ENCODE measurements at places on chromosomes 12 and 14.

DNA sequence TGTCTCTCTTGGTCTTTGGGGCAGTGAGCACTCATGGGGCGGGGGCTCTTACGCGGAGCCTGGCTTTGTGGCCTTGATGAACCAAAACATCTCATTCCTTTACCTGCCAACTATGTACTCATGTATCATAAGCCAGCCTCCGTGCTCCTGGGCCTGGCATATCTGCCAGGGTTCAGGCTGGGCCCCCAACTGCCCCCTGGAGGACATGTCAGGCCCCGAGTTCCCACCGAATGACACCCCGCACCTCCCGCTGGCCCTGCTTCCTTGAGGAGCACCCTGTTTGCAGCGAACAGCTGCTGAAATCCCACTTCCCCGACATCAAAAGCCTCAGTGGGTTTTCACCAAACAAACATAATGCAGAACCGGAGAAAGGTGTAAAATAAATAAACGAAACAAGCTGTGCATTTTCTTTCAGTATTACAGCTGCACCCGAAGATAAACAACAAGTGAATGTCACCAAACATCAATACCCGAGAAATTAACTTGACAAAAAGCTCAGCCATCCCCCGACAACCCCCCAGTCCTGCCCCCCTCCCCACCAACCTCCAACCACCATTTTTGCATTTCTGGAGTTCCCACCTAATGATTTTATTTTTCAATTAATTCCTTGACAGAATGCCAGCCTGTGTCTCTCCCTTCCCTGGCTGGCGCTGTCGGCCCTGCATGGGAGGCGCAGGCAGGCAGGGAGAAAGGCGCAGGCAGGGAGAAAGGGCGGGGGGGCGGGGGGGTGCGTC, 139.2 kb downstream of the RBM19 start:
- no peak for DNase-seq

- no peak for DNase-seq
Observed at GRCh38 chr12:111482462-111482861, 76.7 kb downstream of the SH2B3 start.

- DNase-seq: no peak
Observed at GRCh38 chr14:98937712-98938505, 334.1 kb downstream of the BCL11B start.

DNA sequence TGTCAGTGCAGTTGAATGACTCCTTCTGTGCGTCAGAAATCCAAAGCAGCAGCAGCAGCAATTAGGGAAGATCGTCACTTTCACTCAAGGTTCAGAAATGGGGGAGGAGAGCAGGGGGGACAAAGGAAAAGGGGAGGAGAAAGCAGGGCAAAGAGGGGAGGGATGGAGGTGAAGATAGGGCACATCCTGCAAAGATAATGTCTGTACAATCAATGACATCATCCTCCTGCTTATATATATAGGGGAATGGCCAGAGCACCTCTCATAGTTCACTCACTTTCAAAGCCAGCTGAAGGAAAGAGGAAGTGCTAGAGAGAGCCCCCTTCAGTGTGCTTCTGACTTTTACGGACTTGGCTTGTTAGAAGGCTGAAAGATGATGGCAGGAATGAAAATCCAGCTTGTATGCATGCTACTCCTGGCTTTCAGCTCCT, at the start of gene NTS:
TSS of gene NTS (plus strand) at position 265 of the 431 bp plus-strand sequence. CDS start at position 374, 109 bp downstream.
- DNase-seq: no peak

- DNase-seq: peak; percentile 28
Observed at GRCh38 chr14:102831163-102831804, 54.0 kb downstream of the TRAF3 start.

DNA sequence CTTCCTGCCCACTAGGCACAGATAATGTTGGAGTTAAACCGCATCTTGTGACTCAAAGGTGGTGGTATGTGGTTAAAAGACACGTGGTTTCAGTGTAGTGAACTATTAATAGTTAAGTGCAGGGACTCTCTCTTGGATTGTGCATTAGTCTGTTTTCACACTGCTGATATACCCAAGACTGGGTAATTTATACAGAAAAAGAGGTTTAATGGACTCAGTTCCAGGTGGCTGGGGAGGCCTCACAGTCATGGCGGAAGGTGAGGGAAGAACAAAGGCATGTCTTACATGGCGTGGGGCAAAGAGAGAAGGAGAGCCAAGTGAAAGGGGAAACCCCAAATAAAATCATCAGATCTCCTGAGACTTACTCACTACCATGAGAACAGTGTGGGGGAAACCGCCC, 362.3 kb downstream of the GLT1D1 start:
- no peak for DNase-seq

DNA sequence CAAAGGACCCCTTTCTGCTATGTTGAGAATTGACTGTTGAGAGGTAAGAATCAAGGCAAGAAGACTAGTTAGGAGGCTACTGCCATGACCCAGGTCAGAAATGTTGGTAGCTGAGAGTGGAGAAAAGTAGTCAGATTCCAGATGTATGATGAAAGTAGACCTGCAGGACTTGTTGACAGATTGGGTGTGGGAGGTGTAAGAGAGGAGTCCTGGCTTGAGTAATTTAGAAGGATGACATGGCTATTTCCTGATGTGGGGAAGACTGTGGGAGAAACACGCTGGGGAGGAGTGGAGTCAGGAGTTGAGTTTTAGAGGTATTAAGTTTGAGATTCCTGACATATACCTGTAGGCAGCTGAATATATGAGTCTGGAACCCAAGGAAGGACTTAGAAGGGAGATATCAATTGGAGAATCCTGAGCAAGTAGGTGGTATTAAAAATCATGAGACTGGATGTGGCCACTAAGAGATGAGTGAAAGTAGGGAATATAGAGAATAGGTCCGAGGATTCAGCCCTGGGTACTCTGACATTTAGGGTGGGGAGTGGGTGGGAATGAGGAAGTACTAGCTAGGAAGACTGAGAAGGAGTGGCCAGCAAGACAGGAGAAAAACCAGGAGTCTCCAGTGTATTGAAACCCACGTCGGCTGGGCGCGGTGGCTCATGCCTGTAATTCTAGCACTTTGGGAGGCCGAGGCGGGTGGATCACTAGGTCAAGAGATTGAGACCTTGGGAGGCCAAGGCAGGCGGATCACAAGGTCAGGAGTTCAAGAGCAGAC, 12.6 kb upstream of the DDX47 start:
- no peak for DNase-seq

GRCh38 chr12:106304001-106304421, 1.5 kb downstream of the TCP11L2 start:
- no peak for DNase-seq

DNA sequence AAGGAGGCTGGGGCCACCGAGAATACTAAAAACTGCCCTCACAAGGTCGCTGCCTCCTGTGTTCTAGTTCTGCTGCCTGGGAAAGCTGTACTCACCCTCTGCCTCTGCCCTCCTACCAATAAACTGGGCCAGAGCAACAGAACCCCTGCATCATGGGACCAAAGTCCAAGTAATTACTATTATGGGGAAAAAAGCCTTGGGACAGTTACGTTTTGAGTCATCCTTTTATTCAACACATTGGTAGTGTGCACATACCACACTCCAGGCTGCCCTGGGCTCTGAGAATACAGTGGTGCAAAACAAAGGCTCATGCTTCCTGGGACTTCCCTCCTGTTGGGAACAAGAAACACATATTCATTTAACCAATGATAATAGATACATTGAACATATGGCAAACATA, 49.0 kb downstream of the CACNA1C start:
- no peak for DNase-seq

GRCh38 chr12:57983146-57983857, 41.9 kb downstream of the ATP23 start:
- peak; percentile 26 for DNase-seq

DNA sequence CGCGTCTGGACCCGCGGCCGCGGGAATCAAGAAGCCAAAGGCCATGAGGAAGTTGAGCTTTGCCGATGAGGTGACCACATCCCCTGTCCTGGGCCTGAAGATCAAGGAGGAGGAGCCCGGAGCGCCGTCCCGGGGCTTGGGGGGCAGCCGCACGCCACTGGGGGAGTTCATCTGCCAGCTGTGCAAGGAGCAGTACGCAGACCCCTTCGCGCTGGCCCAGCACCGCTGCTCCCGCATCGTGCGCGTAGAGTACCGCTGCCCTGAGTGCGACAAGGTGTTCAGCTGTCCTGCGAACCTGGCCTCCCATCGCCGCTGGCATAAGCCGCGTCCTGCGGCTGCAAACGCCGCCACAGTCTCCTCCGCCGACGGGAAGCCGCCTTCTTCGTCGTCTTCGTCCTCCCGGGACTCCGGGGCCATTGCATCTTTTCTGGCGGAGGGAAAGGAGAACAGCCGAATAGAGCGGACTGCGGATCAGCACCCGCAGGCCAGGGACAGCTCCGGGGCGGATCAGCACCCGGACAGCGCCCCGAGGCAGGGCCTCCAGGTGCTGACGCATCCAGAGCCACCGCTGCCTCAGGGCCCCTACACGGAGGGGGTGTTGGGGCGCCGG, 1.0 kb downstream of the INSM2 start:
- DNase-seq: peak; percentile 64

DNA sequence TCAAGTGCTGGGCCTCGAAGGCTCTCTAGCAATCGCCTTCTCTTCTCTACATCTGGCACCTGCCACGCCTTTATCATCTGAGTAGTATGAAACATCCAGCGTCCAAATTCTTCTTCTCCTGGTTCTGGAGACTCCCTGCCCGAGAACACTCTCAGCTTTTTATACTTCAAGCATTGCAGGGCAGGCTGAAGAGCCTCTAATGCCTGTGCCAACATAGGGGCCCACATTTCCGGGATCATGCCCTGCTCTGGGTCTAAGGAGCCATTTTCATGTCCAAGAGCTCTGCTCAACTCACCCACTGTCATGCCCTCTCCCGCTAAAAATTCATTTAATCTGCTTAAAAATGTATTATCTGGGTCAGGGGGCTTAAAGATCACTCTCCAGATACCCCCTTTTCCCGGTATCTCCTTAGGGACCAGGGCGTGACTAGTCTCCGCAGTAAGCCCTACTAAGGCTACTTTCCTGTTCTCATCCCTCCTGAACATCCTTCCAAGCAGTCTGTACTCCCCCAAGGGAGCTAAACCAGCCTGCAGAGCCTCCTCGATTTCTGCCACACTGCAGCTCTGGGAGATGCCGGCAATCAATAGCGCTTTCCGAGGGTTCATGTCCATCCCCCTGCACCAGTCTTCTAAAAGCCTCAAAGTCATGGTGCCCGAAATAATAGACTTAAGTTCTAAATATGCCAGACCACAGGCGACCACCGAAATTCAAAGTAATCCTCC, 940 bp downstream of the MOAP1 start:
- no peak for DNase-seq

- DNase-seq: no peak
Observed at GRCh38 chr14:68598621-68599447, 194.0 kb downstream of the ZFP36L1 start.

DNA sequence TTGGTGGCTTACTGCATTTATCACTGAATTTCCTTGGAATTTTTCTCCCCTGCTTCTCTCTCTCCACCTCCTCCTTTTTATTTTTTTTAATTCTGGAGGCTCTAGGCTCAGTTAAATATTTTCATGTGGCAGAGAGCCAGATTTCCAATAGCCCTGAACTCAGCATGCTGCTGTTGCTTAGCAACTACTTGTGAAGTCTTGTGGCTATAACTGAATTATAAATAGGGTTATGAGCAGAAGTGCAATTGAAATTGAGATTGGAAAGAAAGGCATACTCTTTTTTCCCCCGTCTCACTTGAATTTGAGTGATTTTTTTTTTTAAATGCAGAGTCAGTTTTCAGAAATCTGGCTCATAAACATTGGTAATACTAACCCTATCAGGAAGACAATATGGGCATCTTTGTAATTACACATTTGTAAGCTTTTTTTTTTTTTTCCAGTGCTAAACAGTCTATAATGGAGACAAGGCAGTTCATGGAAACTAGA, 38.3 kb downstream of the ATF7IP start:
- peak; percentile 27 for DNase-seq

All from activated CD4-positive, alpha-beta T cell treated with anti-CD3 and anti-CD28 coated beads, Interleukin-2, Interleukin-6, amounts not matched to agents 100 ng/mL and 50 ng/mL, durations not matched to agents 16 hours and 8 hours (primary cell).